ENCODE measurements at places on chromosomes 2 and 18.

GRCh38 chr2:220046507-220046906 is 419.1 kb downstream of the SLC4A3 start:
- DNase-seq = no peak

GRCh38 chr2:241209271-241209670 is 20.8 kb downstream of the ANO7 start:
- peak; percentile 47 for DNase-seq

- no peak for DNase-seq
Measured at GRCh38 chr18:54086046-54086802, 138.2 kb downstream of the MBD2 start.

- no peak for DNase-seq
Measured at GRCh38 chr2:26588576-26588975, 52.6 kb downstream of the CIB4 start.

DNA sequence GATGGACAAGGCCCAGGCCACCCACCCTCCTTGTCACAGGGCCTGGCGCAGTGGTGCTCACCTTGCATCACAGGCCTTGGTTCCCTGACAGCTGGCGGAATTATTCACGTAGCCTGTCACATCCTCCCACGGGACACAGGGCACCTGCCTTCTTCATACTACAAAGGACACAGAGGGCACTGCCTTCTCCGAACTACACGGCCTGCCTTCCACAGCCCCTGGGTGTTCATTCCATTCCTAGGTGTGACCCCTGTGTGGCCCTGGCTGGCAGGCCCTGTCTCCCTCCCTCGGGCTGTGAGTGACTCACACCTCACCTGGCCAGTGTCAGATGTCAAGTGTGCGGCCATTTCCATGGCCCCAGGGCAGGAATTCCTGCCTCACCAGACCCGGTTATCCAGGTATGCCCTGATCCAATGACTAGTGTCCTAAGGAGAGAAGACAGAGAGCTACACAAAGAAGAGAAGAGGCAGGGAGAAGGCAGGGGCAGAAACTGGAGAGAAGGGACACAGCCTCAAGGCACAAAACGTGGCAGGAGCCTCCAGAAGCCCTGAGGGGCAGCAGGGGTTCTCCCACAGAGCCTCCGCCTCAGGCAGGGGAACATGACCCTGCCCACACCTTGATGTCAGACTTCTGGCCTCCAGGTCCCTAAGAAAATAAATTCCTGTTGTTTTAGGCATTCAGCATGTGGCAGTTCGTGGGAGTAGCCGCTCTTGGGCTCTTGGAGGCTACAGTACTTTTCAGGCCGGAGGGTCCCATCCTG is 43.4 kb downstream of the MBP start:
- no peak for DNase-seq

- no peak for DNase-seq
Measured at GRCh38 chr2:10554961-10555809, 107.1 kb upstream of the ODC1 start.

GRCh38 chr2:128644156-128644555 is 325.5 kb upstream of the HS6ST1 start:
- no peak for DNase-seq

- no peak for DNase-seq
Measured at GRCh38 chr2:24214880-24215279, 40.0 kb downstream of the FAM228A start.

DNA sequence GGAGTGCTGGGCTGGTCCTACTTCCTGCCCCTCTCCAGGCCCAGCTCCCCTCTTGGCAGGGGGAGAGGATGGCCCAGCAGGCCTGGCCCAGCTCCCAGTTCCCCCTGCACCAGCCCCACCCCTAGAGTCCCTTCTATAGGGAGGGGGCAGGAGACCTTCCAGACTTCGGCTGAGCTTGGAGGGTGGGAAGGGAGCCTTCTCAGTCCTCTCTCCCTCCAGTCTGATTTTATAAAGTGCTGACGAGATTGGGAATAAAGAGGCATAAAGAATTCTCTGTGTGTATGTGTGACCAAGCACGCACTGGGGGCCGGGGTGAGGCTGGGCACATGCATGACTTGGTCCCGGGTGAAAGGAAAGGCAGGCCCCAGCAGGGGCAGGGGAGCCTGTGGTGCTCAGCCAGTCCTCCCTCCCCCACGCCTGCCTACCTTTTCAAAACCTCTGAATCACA is 5.1 kb downstream of the CHPF start:
- no peak for DNase-seq

DNA sequence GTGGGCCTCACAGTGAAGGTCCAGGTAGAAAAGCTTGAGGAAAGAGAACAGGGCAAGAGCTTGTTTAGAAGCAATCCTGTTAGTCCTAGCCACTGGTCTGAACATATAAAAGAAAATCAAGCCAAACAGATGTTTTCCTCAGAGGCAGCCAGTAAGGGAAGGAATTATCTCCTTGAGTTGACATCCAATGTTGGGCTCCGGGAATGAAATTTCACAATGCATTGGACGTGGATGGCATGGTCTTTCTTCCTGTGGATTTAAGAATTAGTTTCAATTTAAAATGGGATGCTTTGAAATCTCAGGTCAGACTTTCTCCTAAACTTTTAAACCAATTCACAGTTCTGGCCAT is 92.1 kb downstream of the ACKR3 start:
- no peak for DNase-seq

DNA sequence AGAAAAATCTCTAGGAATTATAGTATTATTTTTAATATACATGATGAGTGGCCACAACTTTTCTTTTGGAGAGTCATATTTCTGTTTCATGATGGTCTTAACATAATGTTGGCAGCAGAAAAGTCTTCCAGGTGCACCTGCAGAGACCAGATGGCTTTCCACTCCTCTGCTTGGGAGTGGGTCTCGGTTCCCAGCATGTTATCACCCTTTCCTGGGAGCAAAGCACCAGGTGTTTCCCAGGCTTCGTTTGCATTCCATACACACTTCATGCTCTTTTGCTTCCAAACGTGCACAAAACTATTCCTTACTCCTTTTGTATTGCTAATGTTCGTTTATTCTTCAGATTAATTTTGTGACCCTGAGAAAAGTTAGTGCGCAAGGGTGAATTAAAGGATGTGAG is 305.2 kb downstream of the CDH2 start:
- no peak for DNase-seq

DNA sequence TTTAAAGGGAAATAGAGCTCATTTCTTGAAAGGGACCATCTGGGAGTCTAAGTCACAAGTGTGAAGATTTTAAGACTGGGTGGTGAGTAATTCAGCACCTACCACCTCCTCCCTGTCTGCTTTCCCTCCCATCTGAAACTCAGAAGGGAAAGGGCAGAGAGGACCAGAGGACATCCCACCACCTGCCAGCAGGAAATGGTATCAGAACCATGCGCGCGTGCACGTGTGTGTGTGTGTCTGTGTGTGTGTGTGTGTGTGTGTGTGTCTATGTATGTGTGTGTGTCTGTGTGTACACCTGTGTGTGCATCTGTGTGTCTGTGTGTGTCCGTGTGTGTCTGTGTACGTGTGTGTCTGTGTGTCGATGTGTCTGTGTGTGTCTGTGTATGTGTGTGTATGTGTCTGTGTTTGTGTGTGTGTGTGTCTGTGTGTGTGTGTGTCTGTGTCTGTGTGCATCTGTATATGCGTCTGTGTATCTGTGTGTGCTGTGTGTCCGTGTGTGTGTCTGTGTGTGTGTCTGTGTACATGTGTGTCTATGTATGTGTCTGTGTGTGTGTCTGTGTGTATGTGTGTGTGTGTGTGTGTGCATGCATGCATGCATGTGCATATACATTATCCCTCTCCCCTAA is 76.8 kb downstream of the ZFP36L2 start:
- DNase-seq = peak; percentile 79

GRCh38 chr18:78305789-78306188 is 673.8 kb upstream of the SALL3 start:
- no peak for DNase-seq

DNA sequence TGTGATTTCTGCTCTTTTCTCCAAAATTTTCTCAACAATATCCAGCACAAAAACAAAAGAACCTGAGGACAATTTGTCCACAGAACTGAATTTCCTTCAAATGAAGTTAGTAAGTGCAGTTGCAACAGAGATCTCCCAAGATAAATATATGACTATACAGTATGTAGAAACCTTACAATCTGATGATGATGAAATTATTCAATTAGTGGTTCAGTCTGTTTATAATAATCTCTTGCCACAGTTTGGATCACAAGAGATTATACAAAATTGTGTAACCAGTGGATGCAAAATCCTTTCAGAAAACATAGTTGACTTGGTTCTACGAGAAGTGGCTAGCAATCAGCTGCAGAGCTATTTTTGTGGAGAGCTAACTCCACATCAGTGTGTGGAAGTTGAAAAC is 68.7 kb downstream of the FSIP2 start:
- DNase-seq = no peak

- DNase-seq = no peak
Measured at GRCh38 chr2:150370561-150370960, 116.9 kb downstream of the RND3 start.

DNA sequence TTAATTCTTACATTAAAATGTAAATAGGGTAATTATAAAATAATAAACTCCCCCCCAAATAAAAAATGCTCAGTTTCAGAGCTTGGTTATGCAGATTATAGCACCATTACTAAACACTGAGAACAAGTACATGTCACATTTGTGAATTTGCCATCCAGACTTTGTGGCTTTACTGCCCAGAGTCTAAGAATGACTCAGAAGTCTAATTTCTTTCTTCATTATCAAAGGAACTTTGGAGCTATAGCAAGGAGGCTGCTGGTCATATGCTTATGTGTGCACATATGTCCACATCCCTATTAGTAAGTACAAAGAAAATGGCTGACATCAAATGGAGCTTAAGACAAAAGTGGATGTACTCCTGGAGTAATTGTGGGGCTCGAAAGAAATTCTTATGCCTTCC is 248.5 kb upstream of the SESTD1 start:
- DNase-seq = no peak

GRCh38 chr2:237421542-237422116 is 7.7 kb upstream of the COL6A3 start:
- peak; percentile 71 for DNase-seq

DNA sequence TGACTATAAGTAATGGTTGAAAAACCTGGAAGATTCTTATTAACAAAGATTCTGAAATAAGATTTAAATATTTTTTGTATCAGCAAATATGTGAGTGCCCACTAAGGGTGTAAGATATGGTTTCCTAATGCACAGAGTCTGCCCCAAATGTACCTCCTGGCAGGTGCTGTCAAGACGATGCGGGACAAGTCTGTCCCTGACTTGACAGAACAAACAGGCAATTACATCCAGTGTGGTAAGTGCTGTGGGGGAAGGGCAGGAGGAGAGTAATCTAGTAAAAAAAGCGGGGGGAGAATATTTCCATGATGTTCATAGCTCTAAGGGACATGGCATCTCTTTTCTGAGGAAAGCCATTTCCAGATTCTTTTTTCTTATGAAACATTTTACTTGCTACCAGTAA is 127.5 kb downstream of the COL4A4 start:
- no peak for DNase-seq

DNA sequence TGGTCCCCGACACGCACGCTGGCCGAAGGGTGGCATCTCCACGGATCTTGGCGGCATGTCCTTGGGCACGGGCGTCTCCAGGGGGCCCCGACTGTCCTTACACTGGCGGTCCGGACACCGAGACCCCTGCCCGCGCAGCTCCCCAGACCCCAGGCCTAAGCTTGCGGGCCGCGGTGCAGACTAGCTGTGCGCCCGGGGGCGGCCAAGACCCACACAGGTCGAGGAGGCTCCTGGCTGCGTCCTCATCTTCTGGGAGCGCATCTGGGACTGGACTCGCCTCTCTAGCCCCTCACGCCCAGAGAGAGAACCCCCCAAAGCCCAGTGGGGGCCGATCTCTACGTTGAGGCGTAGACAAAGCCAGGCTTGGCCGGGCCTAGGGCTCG is 475 bp upstream of the TWIST2 start:
- no peak for DNase-seq

GRCh38 chr2:8322634-8323033 is 359.2 kb upstream of the ID2 start:
- DNase-seq = no peak

DNA sequence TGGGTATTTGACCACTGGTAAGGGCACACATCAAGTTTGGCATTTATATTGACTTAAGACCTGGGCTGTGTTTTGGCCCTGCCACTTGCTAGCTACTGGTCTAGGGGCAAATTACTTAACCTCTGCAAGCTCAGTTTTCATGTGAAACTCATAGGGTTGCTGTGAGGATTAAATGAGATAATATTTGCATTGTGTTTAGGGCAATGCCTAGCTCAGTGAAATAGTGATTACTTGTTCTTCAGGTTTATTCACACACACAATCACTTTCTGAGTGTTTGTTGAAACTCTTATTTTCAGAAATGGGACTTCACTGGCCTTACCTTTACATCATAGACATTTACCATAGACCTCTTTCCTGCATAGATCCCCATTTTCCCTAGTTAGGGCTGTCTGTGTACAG is 12.3 kb downstream of the CERS6 start:
- DNase-seq = no peak

DNA sequence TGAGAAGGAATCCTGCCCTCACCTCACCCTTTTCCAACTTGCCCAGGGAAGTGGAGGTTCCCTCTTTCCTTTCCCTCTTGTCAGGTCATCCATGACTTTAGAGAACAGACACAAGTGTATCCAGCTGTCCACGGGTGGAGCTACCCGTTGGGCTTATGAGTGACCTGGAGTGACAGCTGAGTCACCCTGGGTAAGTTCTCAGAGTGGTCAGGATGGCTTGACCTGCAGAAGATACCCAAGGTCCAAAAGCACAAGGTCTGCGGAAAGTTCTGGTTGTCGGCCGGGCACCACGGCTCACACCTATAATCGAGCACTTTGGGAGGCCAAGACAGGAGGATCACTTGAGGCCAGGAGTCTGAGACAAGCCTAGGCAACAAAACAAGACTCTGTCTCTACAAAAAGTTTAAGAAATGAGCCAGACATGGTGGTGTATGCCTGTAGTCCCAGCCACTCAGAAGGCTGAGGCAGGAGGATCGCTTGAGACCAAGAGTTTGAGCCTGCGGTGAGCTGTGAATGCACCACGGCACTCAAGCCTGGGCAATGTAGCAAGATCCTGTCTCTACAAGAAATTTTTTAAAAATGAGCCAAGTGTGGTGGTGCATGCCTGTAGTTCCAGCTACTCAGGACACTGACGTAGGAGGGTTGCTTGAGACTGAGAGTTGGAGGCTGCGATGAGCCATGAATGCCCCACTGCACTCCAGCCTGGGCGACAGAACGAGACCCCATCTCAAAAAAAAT is 14.0 kb upstream of the CNDP1 start:
- DNase-seq = no peak

DNA sequence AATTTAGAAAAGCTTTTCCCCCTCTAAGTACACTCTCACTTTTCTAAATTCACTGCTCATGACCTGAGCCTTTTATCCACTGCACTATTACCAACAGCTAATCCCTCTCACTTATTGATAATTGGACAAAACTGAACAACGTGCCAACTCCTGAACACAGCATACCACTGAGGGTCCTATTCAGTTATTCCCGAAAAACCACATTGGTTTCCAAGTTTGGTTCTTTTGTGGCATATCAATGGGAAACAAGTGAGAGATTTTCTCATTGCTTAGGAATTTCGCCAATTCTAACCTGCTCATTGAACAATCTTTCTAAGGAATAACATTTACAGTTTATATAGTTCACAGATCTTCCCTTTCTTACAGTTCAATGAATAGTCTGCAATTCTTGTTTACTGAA is 977.4 kb downstream of the TMEM182 start:
- no peak for DNase-seq

GRCh38 chr2:217225596-217225995 is 365.7 kb upstream of the TNP1 start:
- DNase-seq = no peak

Data from natural killer cell treated with Interleukin-12 subunit alpha and Interleukin-12 subunit beta and Interleukin-15 and Interleukin-18, amount 100 ng/mL, for 72 hours (primary cell).